NCI-H510A (cell line): ENCODE measurements at places on chromosomes 6 and 20.

DNA sequence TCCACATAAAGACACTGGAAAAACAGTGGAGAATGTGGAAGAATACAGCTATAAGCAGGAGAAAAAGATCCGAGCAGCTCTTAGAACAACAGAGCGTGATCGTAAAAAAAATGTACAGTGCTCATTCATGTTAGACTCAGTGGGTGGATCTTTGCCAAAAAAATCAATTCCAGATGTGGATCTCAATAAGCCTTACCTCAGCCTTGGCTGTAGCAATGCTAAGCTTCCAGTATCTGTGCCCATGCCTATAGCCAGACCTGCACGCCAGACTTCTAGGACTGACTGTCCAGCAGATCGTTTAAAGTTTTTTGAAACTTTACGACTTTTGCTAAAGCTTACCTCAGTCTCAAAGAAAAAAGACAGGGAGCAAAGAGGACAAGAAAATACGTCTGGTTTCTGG, 57.1 kb downstream of the MAP3K4 start:
- DNase-seq: no peak

GRCh38 chr6:165308926-165309731, at the start of gene C6orf118:
Gene C6orf118 (minus strand): TSS chr6:165309605. CDS start chr6:165309586, 19 bp downstream.
- peak; percentile 32 for DNase-seq

GRCh38 chr20:4592316-4593148, 129.2 kb upstream of the PRND start:
- no peak for DNase-seq

DNA sequence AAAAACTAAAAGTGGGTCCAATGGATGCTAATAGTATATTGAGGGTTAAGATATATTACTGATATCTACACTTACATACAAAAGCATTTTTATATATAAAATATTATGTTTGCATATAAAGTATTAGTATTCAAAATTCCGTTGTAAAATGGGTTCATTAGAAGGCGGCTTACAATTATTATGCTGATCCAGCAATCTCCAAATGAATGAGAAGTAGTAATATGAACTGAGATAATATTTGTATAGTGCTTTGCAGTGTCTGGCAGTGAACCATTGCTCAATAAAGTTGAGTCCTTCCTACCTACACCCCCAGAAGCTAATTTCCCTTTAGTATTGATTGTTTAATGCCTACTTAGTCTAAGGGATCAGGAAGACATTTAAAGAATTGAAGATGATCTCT, 146.2 kb downstream of the UST start:
- DNase-seq: no peak

DNA sequence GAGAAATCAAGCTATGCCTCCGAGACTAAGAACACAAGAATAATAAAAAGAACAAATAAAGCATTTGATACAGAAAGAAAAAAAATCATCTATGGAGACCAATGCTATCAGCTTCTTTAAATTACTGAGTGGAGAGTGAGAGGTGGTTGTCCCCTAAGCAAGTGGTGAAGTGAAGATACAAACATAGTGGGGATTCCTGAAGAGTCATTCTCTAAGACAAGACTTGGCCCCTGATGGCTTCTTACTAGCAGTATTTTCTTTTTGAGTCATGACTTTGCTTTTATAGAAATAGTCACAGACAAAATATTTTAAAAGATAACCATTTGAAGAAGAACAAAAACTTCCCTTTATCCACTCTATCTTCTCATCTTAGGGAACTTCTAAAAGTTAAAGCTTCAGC, 261.4 kb upstream of the PRDM1 start:
- DNase-seq: no peak

GRCh38 chr6:36954262-36954931, at the start of gene PI16:
Gene PI16 (plus strand): TSS chr6:36954738. CDS start chr6:36954761, 23 bp downstream.
- DNase-seq: no peak

- DNase-seq: no peak
These were observed 15.9 kb upstream of the ADGB start for GRCh38 chr6:146582857-146583256.

- no peak for DNase-seq
These were observed 58.5 kb downstream of the GPR6 start for GRCh38 chr6:110036408-110037302.

- DNase-seq: no peak
These were observed 97.1 kb upstream of the PLCB4 start for GRCh38 chr20:8971669-8972316.

- no peak for DNase-seq
These were observed 2.8 kb downstream of the CMTR1 start for GRCh38 chr6:37435816-37436215.

- no peak for DNase-seq
These were observed 350 bp downstream of the HELZ2 start for GRCh38 chr20:63573647-63574131.

GRCh38 chr6:153092082-153093013, 38.7 kb downstream of the RGS17 start:
- no peak for DNase-seq

DNA sequence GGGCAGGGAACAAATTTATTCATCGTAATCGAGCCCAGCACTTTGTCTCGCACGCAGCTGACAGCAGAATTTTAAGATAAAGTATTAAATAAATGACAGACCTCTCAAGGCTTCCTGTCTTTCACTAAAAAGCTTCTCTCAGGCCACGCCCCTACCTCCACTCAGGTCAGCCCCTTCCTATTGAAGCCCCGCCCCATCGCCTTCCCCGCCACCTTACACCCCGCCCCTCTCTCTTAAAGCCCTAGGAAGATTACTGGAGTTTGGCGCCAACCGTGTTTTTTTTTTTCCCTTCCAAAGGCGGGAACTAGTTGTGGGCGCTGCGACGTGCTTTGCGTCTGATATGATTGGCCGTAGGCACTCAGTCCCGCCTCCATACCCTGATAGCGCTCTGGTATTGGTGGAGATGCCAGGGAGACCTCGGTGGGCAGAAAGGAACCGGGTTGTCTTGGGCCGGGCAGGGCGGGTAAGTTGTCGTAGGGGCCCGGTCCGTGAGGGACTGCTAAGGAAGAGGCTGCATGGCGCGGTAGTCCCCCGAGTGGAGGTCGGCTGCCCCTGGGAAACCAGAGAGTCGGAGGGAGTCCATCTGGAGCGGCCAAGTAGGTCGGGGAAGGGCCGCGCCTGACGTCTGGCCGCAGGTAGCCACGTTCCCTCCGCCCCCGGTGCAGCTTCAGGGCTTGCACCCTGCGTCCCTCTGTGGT, at the start of gene CASP8AP2:
Gene CASP8AP2, plus strand, starts transcription at position 409 of the 698 bp plus-strand sequence.
- DNase-seq: peak; percentile 93

- no peak for DNase-seq
These were observed 192.2 kb upstream of the SGK1 start for GRCh38 chr6:134510142-134510541.
